Foreskin fibroblast (primary cell): ENCODE measurements at places on chromosomes 1 and 21.

- DNase-seq = no peak
Measured at GRCh38 chr1:29939079-29939478, 702.8 kb downstream of the PTPRU start.

DNA sequence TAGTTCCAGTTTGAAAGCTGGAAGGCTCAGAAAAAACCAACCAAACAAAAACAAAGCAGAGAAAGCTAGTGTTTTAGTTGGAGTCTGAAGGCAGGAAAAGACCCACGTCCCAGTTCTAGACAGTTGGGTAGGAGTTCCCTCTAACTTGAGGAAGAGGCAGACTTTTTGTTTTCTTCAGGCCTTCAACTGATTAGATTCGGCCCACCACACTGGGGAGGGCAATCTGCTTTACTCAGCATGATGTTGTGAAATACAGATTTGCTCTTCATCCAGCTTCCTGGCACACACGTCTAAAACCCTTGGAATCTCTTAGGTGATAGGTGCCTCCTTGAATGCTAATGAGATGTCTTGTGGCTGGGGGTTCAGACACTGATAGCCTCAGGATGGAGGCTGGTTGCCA is 49.1 kb upstream of the CSF3R start:
- DNase-seq = no peak

DNA sequence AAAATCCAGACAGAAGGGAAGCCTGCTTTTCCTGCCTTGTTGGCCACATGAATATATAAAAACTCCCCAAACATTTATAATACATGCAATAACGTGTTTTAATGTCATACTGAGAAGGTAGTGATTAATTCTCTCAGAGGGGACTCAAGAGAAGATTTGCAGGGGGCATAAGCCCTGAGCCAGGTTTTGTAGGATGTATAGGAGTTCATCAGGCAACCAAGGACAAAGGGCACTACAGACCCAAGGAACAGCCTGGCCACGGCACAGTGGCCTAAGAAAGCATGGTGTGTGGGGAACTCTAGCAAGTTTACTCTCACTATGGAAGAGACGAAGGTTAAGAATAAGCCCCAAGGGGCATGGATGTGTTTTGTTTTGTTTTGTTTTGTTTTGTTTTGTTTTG is 15.4 kb upstream of the TNNI1 start:
- no peak for DNase-seq

- no peak for DNase-seq
Measured at GRCh38 chr1:10286244-10286643, 75.9 kb downstream of the KIF1B start.

DNA sequence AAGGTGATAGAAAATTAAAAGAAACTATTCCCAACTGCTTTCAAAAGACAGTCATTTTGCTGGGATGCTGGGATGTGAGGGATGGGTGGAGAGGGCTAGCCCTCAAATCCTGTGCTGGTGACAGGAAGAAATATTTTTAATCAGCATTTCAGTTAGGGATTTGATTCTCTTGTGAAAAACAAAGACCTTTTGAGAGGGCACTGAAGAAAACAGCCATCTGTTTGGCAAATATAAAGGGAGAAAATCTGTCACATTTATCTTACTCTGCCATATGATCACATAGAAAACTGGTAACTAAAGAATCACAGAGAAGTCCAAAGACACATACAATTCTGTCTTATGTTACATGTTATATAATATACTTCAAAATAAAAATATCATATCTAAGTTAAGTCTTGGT is 12.3 kb downstream of the STXBP3 start:
- DNase-seq = no peak

DNA sequence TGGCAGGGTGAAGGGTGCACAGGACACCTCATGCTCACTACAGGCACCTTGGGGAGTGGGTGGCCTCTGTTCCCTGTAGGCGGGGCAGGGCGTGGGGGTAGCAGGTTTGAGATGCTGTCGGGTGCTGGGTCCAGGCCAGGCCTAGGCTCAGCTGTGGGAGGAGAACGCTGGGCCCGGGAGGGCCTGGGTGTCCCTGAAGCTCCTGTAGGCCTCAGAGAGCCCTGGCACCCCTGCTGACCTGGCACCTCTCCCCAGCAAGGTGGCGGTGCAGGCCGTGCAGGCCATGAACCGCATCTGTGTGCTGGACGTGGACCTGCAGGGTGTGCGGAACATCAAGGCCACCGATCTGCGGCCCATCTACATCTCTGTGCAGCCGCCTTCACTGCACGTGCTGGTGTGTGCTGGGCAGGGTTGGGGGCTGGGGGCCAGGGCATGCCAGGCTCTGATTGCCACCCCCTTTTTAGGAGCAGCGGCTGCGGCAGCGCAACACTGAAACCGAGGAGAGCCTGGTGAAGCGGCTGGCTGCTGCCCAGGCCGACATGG is 2.5 kb upstream of the GJC2 start:
- no peak for DNase-seq

GRCh38 chr1:205182930-205183329 is 28.6 kb downstream of the DSTYK start:
- no peak for DNase-seq

- DNase-seq = no peak
Measured at GRCh38 chr1:27225621-27226020, 8.8 kb upstream of the WDTC1 start.

DNA sequence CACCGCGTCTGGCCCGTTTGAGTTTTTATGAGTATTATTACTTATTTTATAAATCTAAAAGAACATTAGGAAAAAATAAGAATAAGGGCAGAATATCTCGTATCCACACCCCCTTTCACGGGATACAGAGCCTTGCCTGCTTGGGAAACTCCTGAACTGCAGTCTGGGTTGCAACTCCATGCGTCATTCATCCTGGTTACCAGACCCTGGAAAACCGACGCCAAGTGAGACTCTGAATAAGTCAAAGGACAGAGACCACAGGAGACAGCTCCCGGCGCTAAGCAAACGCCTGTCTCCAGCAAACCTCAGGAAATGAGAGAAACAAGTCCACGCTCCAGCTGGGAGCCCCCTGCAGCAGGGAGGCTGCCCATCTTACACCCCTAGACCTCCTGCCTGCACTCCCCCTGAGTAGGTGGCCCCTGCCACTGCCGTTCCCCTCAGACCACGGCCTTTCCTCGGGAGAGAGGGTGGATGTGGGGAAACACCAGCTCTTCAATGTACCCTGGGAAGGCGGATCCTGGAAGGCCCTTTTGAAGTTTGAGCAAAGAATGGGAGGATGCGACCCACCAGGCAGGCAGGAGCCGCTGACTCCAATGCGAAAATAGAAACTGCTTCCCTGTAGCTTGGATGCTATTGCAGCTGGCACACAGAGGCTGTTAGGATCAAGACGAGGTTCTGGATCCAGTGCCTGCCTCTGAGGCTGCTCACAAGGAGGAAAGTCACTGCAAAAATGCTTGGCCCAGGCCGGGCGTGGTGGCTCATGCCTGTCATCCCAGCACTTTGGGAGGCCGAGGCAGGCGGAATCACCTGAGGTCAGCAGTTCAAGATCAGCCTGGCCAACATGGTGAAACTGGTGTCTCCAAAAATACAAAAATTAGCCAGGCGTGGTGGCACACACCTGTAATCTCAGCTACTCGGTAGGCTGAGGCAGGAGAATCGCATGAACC is 37.7 kb upstream of the GPR157 start:
- DNase-seq = peak; percentile 68

DNA sequence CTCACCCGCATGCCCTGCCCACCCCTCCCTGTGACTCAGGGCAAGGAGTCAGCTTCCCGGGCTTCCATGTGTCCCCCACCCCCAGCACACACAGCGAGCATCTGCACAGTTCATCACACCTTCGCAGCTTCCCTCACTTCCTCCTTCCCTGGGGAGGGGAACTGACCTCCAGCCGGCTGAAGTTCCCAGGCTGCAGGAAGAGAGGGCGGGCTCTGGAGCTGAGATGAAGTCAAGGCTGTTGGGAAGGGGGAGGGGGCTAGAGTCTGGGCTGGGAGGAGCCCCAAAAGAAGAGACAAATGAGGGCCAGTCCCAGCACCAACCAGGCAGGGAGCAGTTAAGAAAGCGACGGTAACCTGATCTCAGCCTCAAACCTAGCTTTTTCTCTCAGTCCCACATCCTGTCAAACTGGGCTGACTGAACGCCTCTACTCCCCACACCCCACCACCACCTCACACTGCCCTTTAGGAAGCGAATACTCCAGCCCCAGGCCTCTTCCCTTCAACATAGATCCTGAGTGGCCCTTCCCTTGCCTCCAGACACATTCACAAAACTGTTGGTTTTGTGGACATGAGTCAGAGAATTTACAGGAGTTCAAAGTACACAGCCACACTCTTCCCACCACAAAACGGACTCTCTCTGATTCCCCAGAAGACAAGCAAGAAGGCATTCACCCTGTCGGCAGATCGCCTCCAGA is 1.8 kb downstream of the RHOC start:
- DNase-seq = peak; percentile 99

DNA sequence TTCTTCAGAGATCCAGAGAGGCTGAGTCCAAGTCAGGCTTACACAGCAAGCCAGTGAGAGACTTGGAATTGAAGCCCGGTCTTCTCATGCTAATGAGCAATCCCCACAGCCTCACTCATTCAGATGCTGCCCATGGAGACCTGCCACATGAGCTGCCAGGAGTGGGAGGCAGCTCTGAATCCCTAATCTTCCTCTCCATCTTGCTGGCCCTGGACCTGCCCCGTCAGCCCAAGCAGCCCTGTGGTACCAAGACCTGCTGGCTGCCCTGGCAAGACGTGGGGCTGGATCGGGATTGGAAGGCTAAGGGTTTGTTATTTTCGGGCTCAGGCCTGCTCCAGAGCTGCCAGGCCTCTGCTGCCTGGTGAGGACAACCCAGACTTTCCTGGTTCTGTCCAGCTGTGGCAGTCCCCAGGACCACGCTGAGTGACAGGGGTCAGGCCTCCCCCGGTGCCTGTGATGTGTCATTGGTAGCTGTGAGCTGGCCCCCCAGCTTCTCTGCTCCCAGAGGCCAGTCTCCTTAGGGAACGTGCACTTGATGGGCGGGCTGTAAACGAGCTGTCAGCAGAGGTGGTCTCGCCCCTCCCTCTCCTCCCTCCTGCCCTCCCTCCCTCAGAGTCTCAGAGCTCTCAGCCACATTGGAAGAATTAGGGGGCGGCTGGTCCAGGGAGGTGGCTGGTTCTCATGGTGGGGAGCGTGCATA is 135.0 kb downstream of the FOXD2 start:
- no peak for DNase-seq

DNA sequence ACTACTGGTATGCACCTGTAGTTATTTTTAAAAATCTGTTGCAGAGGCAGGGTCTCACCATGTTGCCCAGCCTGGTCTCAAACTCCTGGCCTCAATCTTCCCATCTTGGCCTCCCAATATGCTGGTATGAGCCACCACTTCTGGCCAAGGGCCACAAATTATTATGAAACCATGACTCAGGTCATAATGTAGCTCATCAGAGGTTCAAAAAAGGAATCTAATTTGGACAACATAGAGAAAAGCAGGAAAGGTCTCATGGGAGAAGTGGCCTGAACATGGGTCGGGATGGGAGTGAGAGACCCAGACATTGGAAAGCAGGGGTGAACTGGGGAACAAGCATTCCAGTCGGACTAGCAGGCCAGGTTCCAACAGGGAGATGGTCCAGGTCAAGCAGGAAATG is 45.2 kb upstream of the C1orf198 start:
- DNase-seq = peak; percentile 78

- DNase-seq = no peak
Measured at GRCh38 chr1:93604411-93604810, 77.2 kb downstream of the BCAR3 start.

GRCh38 chr1:14607295-14607694 is 8.8 kb downstream of the KAZN start:
- no peak for DNase-seq

DNA sequence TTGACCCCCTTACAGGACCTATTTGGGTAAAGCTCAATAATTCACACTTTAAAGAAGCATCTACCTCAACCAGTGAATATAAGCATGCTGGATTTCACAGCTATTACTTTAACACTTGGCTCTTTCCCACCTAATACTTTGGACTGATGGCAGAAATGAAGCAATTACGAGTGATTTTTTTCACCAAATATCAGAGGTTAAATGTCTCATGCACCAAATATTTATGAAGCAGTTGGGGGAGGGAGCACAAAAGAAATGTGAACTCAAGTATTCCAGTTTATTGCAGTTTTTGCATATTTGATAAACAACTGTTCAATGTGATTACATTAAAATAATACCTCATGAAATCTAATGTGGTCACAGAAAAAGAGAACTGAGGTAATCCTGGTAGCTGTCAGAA is 223.6 kb downstream of the LRRC7 start:
- DNase-seq = no peak

GRCh38 chr1:95207223-95207935 is 26.6 kb upstream of the RWDD3 start:
- no peak for DNase-seq

DNA sequence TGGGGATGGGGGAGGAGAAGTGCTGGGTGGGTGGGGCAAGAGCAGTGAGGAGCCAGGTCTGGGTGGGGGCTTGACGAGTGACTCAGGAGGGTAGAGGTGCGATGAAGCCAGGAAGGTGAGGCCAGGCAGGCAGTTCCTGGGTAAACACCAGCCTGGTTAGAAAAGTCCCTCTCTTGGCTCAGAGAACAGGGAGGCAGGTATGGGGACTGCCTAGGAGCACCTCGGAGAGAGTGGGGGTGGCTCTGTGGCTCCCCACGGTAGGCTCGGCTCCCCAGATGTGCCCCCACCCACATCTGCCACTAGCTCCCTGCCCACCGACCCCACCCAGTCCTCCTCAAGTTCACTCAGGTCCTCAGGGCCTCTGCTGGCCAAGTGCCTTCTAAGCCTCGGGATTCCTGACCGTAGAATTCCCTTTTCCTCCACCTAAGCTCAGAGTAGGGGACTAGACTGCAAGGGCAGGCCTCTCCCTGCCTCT is 1.2 kb downstream of the HSPG2 start:
- no peak for DNase-seq

DNA sequence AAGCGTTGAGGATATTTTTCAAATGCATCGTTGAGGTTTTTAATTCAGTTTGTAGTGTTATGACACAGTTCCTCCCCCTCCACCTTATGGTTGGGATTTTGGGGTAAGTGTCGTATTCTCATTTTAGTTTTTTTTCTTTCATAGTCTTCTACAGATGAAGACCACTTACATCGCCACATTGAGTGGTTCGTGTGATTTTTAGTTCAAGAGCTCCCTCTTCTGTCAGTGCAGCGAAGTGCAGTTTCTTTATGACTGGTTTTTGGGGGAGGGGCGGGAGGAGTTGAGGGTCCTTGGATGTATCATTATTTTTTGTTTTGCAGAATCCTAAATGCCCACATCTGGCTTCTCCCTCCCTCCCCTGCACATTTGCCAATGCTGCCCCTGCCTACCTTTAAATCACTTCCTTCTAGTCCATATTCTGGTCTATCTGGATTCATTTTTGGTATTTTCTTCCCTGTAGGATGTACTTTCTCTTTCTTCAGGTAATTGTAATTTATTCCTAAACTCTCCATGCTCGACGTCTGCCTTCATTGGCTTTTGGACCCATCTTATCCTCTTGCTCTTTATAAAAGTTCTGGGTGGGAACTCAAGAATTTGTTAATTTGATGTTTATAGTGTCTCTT is 433.1 kb downstream of the CAMTA1 start:
- peak; percentile 67 for DNase-seq

- DNase-seq = peak; percentile 41
Measured at GRCh38 chr1:99472893-99473292, 173.0 kb upstream of the PALMD start.

DNA sequence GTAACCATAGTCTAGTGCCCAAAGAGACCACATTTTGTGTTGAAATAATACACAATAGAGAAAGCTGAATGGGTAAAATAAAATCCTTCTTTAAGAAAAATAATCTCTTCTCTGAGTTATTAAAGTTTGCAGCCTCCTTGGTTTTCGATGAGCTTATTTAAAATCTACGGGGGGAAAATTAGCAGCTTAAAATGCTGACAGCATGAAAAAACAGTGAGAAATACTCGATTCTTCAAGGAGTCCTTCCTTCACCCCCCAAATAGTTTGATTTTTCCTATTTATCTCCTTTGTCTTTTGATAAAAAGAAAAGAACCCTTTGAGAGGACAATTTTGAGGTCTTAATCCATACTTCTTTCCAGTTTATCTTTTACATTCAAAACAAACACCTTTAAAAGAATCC is 394.0 kb upstream of the B3GALT2 start:
- no peak for DNase-seq
